ENCODE measurements at places on chromosomes 5 and 9.

DNA sequence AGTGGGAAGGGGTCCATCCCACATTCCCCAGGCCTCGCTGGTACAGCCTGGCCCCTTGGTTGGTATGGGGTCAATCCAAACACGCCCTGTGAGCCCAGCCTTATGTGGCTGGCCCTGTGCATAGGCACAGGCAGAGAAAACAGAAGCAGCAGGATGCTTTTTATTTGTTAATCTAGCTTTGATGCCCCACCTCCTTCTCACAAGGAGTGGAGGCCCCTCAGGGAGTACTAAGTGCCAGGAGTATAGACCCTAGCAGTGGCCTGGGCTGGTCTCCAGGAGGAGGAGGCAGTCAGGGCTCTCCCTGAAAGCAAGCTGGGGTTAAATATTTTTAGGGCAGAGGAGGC lies 14.6 kb upstream of the TCF7 start:
- no peak for DNase-seq

DNA sequence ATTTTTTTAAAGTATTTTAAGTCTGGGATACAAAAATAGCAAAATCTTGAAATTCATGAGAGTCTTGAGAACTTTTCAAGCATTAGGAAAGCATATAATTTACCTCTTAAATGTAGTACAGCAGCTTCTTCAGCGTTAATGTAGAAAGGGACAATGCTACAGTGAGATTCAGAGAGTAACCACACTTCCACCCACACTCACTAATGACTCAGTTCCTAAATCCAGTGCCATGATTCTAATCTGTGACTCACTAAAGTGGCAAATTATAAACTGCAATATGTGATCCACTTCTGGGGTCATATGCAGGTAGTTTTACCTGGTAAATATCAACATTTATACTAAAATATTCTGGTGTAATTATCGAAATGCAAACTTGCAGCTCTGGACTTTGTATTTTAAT lies 434.5 kb upstream of the TUSC1 start:
- no peak for DNase-seq

- DNase-seq = no peak
Measured at GRCh38 chr5:160423099-160423498, 1.4 kb downstream of the PTTG1 start.

DNA sequence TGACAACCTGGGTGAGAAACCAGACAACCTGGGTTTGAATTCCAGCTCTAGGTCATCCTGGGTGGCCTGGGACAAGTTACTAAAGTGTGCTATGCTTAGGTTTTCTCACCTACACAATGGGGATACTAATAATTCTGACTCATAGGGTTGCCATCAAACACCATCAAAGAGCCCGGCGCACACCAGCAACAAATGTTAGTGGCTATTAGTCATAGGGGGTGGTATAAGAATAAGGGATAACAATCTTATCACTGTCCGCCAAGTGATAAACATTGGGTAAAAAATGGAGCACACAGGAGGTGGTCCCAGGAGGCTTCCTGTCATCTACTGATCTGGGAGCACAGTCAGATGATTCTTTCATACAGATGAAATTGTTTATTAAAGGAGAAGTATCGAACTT lies 61.4 kb upstream of the AFAP1L1 start:
- DNase-seq = no peak

- DNase-seq = no peak
Measured at GRCh38 chr9:6415266-6415665, 2.3 kb downstream of the UHRF2 start.

GRCh38 chr9:35452481-35452880 lies 37.4 kb upstream of the RUSC2 start:
- DNase-seq = no peak
